CD4-positive, alpha-beta T cell treated with Interleukin-6 at 100 ng/mL for 8 hours (primary cell): ENCODE measurements at places on chromosomes 5 and 9.

GRCh38 chr9:85004818-85005413 lies 335.4 kb downstream of the NTRK2 start:
- DNase-seq: no peak

- DNase-seq: no peak
Observed at GRCh38 chr5:5330728-5331452, 91.6 kb upstream of the ICE1 start.

- DNase-seq: no peak
Observed at GRCh38 chr5:14721990-14722656, 57.6 kb downstream of the OTULIN start.

DNA sequence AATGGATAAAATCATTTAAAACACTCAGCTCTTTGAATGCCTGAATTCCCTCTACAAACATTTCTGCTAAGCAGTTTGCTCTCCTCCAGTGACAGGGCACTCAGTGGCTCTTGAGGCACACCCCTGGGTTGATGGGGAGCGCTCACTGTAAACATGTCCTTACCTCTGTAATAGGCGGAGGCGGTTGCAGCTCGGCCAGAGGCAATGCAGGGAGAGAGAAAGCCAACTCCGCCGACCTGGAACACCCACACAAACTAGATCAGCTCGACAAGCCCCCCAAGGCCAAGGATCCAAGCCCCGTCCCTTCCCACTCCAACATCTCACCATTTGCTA lies 329 bp downstream of the CDC23 start:
- no peak for DNase-seq

DNA sequence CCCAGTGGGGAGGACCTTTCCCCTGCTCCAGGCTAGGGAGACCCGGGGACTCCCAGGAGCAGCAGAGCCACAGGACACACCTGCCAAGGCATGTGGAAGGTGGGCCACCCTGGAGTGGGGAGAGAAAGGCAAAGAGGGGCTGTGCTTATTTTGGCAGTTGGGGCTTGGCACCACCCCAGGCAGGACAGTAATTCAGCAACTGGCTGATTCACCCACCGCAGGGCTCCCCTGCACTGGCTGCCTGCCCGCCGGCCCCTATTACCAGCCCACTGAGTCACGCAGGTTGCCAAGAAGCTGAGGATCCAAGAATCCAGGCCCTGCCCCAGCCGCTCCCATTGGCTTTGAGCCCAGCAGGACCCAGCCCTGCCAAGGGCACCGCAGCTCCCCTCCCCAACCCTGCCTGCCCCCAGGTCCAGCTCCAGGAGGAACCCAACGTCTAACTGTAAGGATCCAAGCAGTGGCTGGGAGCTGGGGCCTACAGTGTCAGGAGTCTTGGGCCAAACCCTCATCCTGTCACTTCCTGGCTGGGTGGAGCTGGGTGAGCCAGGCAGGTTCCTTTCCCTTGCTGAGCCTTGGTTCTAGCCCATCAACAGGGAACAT lies 14.2 kb upstream of the RALGDS start:
- peak; percentile 52 for DNase-seq

- DNase-seq: no peak
Observed at GRCh38 chr9:68851657-68852056, 146.6 kb downstream of the PIP5K1B start.

- no peak for DNase-seq
Observed at GRCh38 chr5:90366948-90367347, 42.6 kb downstream of the CETN3 start.

GRCh38 chr5:67652201-67652600 lies 455.6 kb upstream of the CD180 start:
- DNase-seq: no peak

- no peak for DNase-seq
Observed at GRCh38 chr5:81080809-81081460, 120.8 kb downstream of the RASGRF2 start.

- DNase-seq: no peak
Observed at GRCh38 chr5:125926172-125926571, 497.0 kb upstream of the GRAMD2B start.

GRCh38 chr5:59866661-59867060 lies 26.9 kb downstream of the PDE4D start:
- DNase-seq: no peak

DNA sequence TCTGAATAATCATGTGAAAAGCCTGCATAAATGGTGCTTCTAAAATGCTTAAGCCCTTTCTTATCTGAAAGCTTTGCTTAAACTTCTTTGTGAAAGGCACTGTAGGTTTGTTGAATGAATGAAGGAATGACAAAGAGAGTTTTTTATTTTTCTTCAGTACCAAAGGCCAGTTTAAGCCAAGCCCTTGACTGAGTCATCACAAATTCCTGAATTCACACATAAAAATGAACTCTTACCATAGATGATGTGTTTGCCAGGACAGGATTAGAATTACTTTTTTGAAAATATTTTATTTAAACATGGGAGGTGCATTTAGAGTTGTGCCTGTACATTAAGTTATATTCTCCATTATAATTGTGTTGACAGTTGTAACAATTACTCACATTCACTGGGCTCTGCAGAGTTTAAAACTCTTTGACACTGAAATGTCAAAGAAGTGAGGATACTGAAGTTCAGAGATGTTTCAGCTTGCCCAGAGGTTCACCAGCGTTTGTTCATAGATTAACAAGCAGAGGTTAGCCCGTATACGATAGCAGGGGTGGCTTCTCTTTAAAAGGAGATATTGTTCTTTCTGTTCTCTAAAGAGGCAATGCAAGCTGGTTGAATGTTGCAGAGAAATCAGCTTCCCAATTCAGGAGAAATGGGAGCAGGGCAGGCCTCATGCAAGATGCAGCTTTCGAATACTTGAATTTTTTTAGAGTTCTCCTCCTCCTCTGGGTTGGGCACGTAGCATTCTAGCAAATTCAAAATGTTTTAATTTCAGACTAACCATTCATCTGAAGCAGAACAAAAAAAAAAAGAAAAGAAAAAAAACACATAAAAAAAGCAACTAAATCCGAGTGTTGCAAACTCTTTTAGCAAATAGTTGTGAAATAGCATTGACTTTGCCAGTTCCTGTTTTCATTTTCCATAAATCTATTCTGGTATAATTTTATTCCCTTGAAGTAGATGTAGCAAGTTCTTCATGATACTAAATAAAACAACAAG lies 358.7 kb upstream of the KLF4 start:
- DNase-seq: no peak

DNA sequence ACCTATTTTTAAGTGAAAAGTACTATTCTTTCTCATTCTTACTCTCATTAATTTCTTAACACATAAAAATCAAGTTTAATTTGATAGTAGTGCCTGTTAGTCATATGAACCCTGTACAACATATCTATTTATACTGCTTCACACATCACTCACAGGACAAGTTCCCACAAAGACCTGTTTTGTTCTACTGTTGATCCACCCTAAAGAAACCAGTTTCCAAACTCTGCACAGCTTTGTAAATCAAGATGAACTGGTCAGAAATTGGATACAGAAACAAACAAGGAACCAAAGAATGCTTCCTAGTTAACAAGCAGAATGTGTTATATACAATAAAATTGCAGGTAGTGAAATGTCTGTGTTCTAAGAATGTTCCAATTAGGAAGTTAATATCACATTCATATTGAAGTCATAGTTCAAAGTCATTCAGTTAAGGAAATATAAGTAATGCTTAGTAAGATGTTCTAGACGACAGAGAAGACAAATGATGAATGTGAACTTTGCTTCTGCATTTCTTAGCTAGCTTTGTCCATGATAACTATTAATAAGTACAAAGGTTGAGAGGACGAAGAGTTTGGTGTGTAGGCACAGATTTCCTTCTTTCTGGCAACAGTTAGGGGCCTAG lies 33.4 kb downstream of the C9orf85 start:
- DNase-seq: no peak

DNA sequence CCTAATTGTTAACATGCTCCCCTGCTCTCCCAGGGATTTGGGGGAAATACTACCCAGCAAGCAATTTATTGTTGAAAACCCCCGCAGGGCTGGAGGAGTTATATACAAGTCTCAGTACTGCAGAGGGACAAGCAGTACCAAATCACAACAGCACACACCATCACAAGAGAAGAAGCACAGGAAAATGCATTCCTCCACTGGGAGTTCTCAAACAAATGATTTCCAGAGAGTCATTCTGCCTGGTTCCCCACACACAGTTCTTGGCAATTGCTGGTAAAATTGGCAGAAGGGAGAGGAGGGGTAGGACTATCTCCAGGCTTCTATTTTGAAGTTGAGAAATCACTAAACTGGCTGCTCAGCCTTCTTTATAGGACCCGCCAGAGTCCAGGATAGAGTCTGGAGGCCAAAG lies 16.8 kb downstream of the SIL1 start:
- DNase-seq: no peak

DNA sequence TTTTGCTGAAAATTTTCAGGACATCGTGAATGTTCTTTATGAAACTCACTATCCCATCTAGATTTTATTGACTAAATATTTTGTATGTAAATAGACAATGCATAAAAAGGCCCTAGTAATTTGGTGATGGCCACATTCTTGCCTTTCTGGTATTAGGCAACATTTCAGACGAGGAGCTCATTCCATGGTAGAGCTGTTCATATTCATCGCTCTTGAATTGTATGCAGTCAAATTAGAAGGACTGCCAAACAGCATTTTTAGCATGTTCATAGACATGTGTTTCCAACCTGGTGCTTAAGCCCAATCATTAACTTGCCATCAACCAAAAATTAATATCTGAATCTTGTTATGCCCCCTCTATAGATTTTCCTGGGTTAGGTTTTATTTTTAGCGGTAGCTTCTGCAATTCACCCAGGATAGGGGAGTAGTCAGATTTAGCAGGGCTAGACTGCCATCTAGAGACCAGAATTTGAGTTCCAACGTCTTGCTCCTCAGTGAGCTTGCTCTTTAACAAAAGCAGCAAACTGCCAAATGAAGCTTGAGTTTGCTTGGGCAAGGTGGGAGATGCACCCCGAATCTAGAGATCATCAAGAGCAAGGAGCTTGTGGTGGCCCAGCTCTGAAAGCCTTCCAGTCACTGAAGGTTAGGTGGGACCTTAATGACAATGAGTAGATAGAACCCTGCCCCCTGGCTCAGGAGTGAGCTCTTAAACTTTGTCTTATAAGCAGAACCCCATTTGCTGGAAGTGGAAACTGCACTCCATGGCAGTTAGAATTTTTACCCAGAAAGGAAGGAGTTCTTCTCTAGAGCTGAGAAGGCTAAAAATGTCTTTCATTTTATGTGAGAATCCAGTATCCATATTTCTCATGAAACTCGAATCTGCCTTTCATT lies 456.2 kb downstream of the RASEF start:
- DNase-seq: no peak

- DNase-seq: no peak
Observed at GRCh38 chr9:110729641-110730040, 61.0 kb downstream of the MUSK start.
